Chondrocyte (in vitro differentiated cells): ENCODE measurements at places on chromosomes 2 and 18.

GRCh38 chr2:157107877-157108276 is 149.6 kb upstream of the GALNT5 start:
- DNase-seq: no peak

DNA sequence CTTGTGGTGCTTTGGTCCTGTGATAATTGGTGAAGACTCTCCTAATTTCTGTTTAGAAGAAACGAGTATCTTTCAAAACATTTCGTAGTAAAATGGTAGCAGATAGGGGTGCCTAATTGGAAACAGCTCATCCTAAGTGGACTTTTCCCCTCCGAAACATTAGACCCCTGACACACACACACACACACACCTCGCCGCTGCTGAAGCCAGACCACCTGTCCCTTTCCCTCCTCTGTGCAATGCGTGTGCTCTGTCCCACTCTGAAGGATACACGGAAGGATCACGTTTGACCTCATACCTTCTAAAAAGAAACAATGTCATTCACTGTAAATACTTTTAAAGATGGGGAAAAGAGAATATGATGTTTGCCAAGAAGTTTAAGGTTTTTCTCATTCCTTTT is 36.2 kb upstream of the TMEM87B start:
- no peak for DNase-seq

- DNase-seq: no peak
These were observed 544 bp upstream of the AGFG1 start for GRCh38 chr2:227471412-227471811.

GRCh38 chr2:1494257-1494656 is 81.0 kb downstream of the TPO start:
- peak; percentile 68 for DNase-seq

GRCh38 chr2:55839182-55839819 is 84.3 kb downstream of the EFEMP1 start:
- DNase-seq: no peak

DNA sequence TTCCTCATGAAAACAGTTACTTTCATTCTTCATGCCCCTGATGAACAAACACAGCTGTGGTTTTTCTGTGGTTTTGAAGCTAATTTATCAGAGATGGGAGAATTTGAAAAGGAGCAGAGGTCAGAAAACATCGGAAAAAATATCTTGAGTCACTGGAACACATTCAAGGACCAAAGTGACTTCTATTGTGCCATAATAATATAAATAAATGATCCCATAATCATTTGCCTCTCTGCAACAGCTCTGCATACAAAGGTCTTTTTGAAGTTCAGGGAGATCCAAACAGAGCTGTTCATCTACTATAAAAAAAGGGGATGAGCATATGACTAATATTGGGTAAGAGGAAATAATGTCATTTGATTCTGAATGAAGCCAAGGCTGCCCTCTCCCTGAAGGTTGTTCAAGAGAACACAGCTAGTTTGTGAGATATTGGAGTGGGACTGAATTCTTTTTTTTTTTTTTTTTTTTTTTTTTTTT is 201.3 kb upstream of the GALNT5 start:
- DNase-seq: no peak

- DNase-seq: no peak
These were observed 122.2 kb downstream of the ACKR3 start for GRCh38 chr2:236691799-236692167.

DNA sequence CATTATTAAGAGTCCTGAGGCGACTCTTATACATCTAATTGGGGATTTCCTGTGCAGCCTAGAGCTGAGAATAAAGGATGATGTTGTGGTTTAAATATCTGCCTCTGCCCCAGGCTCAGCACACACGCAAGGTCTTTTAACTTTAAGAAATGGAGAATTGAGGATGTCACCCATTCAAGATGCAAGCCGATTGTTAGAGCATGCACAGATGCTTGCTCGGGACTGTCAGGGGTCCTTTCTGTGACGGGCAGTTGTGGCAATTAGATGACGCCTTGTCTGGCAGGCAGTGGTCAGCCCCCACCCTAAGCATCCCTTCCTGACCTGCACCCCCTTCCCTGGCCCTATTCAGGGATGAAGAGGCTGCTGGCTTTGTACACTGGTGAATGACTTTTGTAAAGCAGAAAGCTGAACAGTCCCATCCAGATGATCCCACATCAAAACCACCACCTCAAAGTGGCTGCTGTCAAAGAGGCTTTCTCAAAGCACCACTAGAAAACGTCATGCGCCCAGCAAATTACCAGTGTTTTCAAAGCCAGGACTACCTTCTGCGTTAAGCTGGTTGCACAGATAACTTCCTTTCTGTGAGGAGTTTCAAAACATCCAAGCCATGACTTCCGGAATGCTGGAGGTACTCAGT is 23.7 kb downstream of the FAM178B start:
- DNase-seq: no peak

- no peak for DNase-seq
These were observed 174.0 kb downstream of the ARL4C start for GRCh38 chr2:234322766-234323465.

- no peak for DNase-seq
These were observed 184.5 kb upstream of the CNTNAP5 start for GRCh38 chr2:123840574-123840973.

DNA sequence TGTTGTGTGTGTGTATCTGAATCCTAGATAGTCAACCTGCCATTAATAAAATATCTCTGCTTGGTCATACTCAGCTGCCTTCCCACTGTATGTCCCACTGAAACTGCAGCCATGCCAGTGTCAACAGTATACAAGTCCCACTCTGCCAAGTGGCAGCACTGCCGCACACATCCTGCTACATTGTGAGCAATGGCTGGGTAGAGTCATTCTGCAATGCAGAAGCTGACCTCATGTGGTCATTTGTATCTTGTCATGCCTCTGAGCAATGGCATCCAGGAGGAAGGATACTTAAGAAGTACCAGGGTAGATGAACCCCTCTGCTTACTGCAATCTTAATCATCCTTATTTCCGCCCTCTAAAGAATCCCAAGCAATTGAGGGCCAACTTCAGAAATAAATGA is 302.2 kb upstream of the DDX18 start:
- no peak for DNase-seq

DNA sequence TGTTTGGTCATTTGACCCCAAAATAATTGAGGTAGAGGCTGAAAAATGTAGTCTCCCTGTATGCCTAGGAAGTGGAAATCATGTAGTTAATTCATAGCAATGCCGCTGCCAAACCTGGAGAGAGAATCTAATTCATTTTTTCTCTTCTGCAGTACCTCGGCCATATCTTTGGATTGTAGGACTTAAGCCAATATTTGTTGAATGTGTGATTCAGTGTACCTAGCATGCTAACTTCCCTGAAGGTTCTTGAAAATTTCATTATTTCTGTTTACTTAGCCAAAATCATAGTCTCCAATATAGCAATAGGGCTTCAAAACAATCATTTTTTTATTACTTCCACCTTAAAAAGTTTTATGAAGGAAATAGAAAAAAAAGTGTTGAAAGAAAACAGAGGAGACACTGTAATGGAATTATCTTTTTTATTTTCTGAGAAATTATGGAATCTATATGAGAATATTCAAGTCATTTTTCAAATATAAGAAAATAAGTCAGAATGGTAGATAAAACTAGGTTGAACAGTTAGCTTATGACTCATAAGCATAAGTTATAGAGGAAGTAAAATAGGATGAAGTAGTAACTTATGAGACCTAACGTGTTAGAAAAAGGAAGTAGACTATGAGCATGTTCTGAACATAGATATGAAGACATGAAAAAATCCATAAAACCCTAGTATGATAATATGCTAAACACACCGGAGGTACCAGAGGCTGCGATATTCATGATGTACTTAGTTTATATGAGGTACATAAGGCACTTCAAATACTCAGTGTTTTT is 35.2 kb upstream of the CDH19 start:
- no peak for DNase-seq

DNA sequence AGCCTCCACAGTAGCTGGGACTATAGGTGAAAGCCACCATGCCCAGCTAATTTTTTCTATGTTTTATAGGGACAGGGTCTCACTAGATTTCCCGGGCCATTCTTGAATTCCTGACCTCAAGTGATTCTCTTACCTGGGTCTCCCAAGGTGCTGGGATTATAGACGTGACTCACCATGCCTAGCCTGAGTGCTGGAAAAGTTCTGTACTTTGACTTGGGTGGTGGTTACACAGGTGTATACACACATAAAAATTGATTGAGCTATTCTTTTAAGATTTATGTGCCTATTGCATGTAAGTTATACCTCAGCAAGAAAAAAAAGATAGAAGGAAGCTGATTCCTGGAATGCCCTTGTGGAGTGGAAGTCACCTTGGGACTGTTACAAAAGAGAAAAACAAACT is 34.8 kb upstream of the KCNF1 start:
- DNase-seq: no peak

- peak; percentile 79 for DNase-seq
These were observed 64.5 kb downstream of the TWIST2 start for GRCh38 chr2:238912228-238912915.

GRCh38 chr2:101341901-101342624 is 33.6 kb upstream of the RNF149 start:
- DNase-seq: no peak

GRCh38 chr2:134411828-134412638 is 158.2 kb downstream of the MGAT5 start:
- no peak for DNase-seq

DNA sequence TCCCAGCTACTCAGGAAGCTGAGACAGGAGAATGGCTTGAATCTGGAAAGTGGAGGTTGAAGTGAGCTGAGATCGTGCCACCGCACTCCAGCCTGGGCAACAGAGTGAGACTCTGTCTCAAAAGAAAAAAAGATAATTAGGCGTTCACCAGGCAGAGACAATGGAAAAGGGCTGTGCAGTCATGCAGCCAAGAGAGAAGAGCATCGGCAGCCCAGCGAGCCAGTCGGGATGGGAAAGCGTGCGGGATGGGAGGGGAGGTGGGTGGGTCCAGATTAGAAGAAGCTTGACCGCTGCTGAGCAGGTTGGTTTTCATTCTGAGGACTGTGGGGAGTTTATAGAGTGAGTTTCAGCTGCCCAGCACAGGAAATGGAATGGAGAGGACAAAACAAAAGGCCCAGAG is 15.0 kb upstream of the CYS1 start:
- no peak for DNase-seq

GRCh38 chr2:100252811-100253698 is 69.2 kb downstream of the LONRF2 start:
- no peak for DNase-seq

- DNase-seq: no peak
These were observed 874 bp downstream of the NDUFAF7 start for GRCh38 chr2:37232131-37232933.

DNA sequence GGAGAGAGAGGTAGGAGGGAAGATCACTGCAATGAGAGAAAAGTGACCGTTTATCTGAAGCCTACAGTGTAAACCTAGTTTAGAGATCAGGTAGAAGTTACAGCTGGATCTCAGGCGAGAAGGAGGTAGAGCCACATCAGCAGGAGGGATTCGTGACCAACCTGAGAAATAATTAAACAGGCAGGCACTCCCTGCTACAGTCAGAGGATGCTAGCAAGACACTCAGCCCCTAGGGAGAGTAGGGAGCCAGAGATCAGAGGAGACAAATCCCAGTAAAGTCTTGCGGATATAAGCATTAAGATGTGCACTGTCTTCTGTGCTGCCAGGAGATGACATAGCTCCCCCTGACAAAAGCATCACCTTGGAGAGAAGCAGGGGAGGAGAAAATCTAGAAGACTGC is 629.1 kb upstream of the SLC39A10 start:
- DNase-seq: no peak

DNA sequence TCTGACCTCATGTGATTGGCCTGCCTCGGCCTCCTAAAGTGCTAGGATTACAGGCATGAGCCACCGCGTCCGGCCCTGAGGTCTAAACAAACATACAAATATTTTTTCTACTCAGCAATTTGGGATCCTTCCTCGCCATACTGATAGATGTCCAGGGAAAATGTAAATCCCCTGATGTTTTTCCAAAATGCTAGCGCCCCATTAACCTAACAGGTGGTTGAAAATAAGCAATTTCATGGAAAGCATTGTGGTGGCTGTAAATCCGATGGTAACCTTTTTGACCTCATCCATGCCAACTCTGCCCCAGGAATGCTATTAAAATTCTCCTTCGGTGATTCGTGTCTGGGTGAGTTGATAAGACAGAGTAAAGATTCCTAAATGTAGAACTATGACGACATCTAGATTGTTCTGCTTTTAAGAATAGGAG is 19.3 kb downstream of the GEMIN6 start:
- DNase-seq: no peak

DNA sequence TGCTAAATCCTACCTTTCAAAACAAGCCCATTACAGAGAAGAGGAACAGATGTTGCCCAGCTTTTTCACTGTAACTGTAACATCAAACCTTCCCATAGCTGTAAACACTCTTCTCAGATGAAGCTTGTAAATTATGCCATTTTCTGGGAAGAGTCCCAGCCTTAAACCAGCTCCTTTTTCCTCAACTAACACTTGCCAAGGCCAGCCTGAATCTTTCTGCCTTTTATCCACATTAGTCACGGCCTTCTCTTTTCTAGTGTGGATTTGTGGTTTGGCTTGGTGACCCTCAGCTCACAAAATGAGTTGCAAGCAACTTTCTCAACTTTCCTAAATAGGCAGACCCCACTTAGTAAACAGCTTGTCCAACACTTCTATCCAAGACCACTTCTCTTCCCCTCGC is 90.2 kb downstream of the CABLES1 start:
- no peak for DNase-seq

DNA sequence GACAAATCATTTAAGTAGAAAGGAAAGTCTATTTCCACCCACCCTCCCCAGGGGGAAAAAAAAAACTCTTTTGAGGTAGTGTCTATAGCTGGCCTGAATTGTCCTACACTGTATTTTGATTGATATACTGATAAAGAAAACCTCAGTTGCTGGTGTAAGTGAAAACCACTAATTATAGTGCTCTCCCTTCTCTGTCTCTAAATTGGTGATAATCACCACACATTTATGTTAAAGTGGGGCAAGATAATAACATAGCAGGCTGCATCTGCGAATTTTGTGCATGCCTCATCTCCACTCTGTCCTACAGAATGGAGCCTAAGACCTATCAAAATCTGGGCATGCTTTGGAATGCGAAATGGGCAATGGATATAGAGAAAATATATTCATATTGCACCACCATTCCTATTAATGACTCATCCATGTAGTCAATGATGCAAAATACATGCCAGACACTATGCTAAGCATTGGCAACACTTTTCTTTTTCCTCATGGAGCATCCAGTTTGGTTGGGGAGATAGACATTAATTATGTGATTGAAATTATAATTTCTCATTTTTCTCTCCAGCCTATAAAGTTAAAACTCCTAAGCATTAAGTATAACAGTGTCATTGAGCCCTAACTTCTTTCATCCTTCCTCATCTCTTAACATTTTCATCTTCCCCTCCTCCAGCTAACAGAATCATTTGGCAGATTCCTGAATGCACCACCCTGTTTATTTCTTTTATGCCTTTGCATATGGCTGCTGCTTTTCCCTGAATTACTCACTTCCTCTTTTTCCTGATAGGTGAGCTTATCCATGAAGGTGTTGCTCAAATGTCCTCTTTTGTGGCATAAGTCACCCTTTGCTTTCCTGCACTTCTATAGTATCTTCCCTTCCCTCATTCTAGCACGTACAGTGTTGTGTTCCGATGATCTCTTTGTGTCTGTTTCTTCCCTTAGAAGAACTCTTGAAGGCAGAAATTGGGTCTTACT is 58.2 kb downstream of the SLC9A2 start:
- DNase-seq: no peak

GRCh38 chr2:2146969-2147900 is 183.8 kb downstream of the MYT1L start:
- no peak for DNase-seq

- DNase-seq: no peak
These were observed 3.9 kb downstream of the ANKRD44 start for GRCh38 chr2:197306696-197307040.
